Left colon (tissue), 2 donors: ENCODE measurements at places on chromosomes 13 and 19.

GRCh38 chr19:18122860-18123795 is 25.6 kb downstream of the MAST3 start:
- DNase-seq = no peak

DNA sequence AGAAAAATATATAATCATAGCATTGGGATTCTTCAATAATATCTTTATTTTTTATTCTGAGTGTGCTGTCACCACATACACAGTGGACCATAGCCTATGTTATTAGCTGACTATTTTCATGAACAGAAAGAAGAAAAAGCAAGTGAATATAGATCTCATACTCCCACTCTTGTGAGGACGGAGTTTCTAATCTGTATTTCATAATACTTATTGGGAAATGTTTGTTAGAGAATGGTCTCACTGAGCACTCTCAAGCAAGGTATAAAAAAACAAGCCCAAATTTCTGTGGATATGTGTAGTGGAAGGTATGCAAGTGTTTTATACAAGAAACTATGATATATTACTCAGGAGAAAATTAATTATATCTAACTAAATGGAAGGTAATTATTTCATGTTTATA is 1218.1 kb downstream of the SLITRK1 start:
- DNase-seq = no peak

DNA sequence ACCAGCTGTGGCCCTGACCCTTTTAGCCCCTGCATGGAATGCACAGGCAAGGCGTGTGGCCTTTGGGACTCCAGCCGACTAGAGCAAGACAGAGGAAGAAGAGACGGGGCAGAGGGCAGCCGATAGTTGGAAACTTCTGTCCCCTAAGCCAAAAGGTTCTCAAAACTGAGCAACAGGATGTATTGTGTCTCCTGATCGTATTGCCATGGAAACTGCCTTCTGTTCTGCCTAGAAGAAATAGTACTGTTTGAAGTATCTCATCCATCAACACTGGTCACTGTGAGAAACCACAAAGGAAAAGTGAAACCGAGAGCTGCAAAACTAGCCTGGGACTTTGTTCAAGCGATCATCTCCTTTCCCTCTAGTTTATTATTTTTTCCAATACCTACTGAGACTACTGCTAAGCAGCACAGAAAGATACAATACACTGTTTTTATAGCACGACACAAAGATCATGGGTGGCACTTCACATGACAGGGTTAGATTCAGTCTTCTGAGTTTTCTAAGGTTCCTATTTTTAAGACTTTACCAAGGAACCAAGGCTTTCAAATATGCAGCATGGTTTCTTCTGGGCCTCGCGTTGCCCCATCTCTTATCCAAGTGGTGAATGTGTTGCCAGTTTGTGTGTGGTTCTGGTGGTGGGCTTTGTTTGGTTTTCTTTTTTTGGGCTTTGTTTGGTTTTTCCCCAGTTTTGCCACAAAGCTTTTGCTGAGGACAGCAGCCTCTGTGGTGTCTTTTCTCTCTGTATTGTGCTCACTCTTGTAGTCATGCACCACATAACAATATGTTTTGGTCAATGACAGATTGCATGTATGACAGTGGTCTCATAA is 49.3 kb upstream of the GPR183 start:
- no peak for DNase-seq

- DNase-seq = no peak
These were observed 7.9 kb downstream of the CFD start for GRCh38 chr19:867301-867793.

GRCh38 chr19:33505148-33505547 is 16.4 kb downstream of the PEPD start:
- no peak for DNase-seq

DNA sequence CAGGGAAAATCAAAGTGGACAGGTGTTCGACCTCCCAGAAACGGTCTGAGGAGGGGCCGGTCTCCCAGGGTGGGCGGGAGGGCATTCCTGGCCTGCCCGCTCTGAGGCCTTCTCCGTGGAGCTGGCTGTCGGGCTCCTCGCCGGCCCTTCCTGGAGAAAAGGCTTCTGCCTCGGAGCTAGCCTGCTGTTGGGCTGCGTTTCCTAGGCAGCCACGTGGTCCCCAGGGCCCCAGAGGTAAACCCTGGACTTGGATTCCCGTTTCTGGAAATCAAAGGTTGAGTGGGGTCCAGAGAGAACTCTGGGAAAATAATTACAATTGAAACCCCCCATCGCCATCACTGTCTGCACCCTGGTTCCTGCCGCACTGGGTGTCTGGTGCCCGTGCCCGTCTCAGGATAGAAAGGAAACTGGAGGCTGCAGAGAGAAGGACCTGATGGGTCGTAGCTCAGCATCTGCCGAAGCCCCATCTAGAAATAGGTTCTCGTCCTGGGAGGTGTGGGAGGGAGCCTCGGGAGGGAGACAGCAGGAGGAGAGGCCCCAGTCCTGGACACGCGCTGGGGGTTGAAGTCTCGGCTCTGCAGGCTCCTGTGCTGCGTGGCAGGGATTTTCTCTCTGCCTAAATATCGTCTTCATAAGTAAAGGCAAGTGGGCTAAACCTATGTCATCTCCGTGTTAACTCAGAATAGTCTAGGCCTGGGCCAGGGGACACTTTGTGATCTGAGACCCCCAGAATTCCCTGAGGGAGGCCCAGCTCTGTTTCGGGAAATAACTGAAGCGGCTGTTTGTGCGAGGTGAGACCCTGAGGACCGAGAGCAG is 7.7 kb upstream of the PROZ start:
- DNase-seq = no peak

DNA sequence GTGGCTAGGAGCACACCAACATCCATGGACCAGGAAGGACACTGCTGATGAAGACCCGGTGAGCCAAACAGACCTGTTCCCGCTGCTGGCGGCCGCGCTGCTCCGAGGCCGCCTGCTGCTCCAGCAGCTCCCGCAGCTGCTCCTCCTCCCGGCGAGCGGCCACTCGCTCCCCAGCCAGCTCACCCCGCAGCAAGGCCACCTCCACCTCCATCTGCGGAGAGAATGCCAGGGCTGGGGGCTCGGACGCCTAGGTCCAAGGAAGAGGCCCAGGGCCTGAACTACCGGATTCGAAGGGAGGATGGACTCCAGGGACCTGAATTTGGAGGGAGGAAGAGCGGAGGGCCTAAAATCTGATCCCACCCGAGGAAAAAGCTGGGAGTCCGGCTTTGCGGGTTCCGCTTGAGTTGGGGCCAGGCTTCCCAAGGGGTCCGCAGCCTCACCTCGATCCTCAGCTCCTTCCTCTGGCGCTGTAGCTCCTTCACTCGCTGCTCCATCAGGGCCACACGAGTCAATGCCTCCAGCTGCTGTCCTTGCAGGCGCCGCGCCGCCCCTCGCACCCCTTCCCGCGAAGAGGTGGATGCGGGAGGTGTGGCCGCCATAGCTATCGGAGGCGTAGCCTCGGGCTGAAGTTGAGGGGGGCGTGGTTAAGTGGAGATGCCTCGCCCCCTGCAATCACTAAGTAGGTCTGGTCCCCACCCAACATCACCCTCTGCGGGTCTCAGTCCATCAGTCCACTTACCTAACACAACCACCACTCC is 2.7 kb downstream of the PHLDB3 start:
- no peak for DNase-seq

DNA sequence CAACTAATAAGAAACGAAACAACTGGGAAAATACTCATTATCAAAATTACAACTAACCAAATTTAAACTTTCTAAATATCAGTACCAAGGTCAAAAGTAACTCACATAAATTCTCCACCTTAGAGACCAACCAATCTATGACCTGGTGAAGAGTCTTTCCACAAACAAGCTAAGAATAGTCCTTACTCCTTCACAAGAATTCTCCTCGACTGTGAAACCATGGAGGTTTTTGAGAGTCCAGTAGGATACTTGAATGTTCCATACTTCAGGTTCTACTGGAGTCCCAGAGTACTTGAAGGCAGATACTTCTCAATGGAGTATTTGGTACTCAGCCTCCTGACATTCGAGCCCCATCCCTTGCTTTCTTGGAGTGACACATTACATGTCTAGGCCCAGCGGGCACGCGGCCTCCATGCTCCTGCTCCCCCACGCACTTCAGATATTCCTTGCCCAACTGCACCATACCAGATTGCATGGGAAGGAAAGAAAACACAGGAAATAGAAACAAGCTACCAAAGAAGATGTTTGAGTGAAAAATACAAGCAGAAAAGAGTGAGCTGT is 63.9 kb downstream of the ABCC4 start:
- DNase-seq = no peak

DNA sequence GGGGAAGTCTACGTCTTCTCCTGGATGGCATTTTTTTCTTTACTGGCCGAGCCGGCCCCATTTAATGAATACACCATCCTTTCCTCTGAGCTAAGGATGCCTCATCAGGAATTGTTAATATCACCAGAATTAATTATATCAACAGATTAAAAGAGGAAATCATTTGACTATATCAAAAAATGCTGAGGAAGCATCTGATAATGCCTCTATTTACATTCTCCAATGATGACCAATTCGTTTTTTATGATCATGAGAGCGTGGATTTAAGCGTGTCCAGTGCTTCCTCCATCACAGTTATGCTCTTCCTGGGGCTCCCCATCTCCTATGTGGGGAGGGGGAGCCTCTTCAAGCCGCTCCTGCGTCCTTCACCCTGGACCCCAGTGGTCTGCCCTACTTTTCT is 58.7 kb downstream of the TUBGCP3 start:
- no peak for DNase-seq

DNA sequence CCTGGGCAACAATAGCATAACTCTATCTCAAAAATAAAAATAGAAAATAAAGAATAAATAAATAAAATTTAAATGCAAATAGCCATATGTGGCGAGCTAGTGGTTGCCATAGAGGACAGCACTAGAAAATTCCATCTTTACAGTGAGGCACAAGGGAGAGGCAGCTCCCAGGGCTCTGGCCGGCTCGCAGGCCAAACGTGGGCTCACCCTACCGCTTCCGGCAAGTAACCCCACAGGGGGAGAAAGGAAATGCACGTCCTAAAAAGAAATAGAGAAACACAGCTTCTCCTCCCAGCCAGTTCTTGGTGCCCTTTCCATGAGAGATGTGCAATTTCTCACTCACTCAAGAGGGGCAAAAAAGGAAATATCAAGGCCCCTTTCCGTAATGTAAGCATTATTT is 12.4 kb upstream of the GRWD1 start:
- no peak for DNase-seq

DNA sequence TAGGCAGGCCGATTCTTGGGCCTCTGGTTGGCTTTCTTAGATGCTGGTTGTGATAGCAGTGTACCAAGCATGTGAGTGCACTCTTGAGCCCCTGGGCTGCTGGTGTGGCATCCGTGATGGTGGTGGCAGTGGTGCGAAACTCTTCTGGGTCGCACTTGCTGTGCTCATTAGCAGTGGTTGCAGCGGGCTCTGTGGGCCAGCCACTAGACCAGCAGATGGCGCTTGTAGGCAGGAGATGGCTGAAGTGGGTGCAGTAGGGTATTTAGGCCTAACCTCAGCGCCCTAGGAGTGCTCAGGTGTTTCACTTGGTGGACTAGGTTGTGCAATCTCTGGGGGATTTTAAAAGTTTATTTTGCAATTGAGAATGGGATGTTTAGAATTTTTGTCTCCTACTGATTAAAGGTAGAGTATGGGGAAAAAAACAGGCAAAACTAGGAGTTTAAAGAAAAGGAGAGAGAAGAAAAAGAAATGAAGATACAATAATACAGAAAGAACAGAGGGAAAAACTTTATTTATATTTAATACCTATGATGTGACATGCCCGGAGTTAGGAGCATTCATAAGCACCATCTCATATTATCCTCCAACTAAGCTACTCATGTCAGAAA is 4.3 kb upstream of the ZNF17 start:
- peak; percentile 62 for DNase-seq

DNA sequence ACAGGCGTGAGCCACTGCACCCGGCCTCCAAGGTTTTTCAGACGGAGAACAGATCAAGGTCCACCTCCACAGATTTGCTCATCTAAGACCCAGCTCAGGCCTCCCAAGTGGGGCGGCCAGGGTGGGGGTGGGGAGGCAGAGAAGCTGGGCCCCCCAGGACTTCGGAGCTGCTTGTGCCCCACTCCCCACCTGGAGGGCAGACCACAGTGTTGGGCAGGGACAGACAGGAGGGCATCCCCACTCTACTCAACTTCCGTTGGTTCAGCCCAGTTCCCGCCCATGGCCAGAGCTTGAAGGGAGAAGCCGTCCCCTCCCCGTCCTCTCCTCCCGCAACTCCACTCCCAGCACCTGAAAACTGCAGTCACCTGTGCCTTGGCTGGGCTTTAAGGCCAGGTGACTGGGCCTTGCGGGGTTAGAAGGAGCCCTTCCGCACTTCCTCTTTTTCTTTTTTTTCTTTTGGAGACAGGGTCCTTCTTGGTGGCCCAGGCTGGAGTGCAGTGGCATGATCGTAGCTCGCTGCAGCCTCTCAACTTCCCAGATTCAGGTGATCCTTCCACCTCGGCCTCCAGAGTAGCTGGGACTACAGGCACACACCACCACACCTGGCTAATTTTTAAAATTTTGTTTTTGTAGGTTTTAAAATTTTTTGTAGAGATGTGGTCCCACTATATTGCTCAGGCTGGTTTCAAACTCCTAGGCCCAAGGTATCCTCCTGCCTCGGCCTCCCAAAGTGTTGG is 734 bp upstream of the LRRC8E start:
- no peak for DNase-seq

GRCh38 chr13:46571189-46571908 is 18.4 kb downstream of the LRCH1 start:
- no peak for DNase-seq

GRCh38 chr13:26964278-26965250 is 204.0 kb upstream of the GPR12 start:
- DNase-seq = peak; percentile 72

GRCh38 chr19:53158119-53158656 is 665 bp downstream of the ZNF347 start:
- peak; percentile 45 for DNase-seq

DNA sequence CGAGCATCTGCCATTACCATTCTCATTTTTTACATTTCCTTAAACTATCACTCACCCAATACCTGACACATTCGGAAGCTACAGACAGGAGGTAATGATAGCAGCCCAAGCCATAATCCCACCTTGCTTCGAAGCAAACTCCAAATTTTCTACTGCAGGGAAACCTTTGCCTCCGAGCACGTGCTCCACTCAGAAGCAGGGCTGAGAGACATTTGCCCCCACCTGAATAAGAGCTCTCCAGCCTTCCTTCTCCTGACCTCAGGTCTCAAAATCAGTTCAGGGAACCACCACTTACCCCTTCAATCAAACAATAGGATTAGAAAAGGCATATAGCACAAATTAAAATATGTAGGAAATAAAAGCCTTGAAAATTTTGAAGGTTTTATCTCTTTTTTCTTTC is 2.3 kb upstream of the DACH1 start:
- no peak for DNase-seq

GRCh38 chr13:106558527-106558926 is 9.4 kb downstream of the ARGLU1 start:
- no peak for DNase-seq

DNA sequence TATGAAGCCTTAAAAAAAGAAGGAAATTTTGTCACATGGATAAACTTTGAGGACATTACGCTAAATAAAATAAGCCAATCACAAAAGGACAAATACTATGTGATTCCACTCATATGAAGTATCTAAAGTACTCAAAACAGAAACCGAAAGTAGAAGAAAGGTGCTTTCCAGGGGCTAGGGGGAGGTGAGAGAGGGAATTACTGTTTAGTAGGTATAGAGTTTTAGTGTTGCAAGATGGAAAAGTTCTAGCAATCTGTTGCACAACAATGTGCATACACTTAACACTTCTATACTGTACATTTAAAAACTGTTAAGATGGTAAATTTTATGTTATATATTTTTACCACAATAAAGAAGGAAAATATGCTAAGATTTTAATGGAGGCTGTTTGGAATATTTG is 83.0 kb downstream of the POLR1D start:
- DNase-seq = no peak

- DNase-seq = no peak
These were observed 3.6 kb upstream of the ZNF583 start for GRCh38 chr19:56400485-56400884.
